ENCODE measurements at places on chromosomes 11 and 22.

DNA sequence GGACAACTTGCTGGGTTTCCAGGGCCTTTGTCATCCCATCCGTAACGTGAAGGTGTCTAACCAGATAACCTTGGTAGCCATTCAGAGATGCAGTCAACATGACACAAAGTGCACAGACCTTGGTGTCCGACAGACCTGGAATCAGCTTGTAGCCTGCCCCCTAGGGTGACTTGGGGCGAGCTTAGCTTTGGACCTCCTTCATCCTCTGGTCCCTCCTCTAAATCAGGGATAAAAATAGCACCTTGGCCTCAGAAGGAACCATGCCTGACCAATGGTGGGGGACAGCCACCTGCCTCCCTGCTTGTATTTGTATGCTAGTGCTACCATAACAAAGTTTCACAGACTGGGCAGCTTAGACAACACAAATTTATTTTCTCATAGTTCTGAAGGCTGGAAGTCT is 3.7 kb downstream of the SNRPD3 start:
- DNase-seq: no peak

- no peak for DNase-seq
Observed at GRCh38 chr11:45928535-45929215, 6.2 kb downstream of the LARGE2 start.

- DNase-seq: peak; percentile 76
Observed at GRCh38 chr11:57903441-57904123, 120.1 kb upstream of the OR9Q1 start.

DNA sequence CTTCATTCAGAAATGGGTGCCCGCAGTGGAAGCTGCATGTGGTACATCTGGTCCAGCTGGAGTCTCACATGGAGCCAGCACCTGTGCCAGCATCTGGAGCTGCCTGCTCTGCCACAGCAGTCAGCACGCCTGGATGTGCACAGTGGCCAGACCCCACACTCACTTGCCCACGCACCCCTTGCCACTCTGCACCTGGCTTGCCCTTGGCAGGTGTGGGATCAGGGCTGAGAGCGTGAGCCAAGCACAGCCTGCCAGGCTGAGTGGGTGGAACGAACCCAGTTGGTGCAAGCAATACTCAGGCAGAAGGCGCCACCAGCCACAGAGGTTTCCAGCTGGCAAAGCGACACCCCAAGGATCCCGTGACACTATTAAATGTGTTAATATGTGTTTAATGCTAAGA is 95.5 kb upstream of the AMOTL1 start:
- no peak for DNase-seq

DNA sequence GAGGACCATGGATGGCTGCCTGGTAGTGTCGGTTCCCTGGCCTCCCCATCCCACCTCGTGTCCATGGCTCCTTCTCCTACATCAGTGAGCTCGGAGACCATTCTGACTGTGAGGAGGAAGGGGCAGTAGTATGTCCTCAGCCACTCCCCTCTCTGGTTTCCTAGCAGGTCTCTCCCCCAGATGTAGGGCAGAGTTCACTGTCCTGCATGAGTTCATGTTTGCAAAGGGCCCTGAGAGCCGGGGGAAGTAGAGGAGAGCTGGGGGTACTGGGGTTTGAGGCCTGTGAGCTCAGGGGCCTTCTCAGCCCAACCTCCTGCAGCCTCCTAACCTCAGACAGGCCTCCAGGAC is 18.4 kb upstream of the ST3GAL4 start:
- DNase-seq: no peak

DNA sequence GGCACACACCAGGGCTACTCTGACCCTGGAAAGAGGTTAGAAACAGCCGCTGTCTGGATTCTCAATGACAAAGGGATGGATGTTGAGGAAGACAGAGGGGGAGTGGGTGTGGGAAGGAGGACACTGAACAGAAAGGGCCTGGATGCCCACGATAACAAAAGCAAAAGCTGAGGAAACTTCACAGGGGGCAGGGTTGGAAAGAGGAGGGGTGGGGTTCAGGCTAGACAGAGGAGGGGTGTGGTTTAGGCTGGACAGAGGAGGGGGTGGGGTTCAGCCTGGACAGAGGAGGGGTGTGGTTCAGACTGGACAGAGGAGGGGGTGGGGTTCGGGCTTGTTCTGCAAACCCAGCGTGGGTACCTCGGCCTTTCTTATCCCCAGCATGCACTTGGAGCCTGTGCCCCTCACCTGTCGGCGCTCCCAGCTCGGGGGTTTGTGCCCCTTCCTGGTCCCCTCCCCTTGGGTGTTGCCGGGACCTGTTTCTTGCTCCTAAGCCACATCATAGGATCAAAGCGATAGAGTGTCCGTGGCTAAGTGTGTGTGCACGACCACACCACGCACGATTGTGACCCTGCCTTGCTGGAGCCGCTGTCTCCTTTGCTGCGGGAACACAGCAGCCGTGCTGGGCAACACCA is 75.6 kb downstream of the BRD1 start:
- no peak for DNase-seq
